ENCODE measurements at places on chromosomes 16 and 17.

DNA sequence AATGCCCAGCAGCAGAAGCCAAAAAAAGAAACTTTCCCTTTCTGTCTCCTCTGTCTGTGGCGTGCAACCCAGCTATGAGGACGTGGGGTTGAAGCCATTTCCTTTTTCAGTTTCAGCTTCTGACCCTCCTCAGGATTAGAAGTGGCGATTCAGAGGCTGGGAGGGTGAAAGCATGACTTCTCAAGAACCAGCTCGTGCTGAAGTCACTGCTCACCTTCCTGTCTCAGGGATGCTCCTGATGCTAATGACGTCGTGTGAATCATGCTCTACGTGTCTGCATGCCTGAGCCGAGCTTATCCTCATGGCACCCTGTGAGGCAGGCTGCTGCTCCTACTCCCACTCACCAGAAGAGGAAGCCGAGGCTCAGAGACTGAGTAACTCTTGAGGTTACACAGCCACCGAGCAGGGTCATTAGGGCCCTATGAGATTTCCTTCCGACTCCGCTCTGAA is 5.7 kb upstream of the LPO start:
- peak; percentile 66 for DNase-seq

GRCh38 chr16:70553645-70554044 is 30.0 kb downstream of the SF3B3 start:
- peak; percentile 73 for DNase-seq

- no peak for DNase-seq
Measured at GRCh38 chr16:48279199-48279598, 31.9 kb upstream of the ABCC11 start.

DNA sequence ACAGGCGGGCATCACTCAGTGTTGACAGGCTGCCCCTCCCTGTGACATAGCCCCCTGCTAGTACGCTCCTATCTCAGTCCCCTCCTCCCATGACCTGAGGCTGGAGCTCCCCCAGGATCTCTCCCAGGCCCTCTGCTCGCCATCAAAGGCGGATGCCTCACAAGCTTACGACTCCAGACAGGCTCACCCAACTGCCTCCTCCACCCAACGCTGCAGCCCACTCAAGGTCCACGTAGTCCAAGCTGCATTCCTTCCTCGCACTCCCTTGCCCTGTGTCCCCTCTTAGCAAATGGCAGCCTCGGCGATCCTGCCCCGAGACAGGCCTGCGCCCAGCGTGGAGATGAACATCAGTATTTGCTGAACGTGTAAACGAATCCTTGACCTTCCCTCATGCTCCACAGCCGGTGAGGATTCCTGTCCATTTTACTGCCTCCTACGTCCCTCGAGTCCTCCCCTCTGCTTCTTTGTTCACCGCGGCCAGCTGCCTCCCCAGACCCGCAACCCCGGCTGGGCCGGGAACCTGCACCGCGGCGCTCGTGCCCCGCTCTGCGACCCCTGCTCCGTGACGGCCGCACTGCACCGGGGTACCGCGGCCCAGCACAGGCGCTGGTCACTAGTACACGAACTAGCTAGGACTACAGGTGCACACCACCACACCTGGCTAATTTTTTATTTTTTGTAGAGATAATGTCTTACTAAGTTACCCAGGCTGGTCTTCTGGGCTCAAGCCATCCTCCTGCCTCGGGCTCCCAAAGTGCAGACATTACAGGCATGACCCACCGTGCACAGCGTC is 838 bp upstream of the TMEM97 start:
- no peak for DNase-seq

DNA sequence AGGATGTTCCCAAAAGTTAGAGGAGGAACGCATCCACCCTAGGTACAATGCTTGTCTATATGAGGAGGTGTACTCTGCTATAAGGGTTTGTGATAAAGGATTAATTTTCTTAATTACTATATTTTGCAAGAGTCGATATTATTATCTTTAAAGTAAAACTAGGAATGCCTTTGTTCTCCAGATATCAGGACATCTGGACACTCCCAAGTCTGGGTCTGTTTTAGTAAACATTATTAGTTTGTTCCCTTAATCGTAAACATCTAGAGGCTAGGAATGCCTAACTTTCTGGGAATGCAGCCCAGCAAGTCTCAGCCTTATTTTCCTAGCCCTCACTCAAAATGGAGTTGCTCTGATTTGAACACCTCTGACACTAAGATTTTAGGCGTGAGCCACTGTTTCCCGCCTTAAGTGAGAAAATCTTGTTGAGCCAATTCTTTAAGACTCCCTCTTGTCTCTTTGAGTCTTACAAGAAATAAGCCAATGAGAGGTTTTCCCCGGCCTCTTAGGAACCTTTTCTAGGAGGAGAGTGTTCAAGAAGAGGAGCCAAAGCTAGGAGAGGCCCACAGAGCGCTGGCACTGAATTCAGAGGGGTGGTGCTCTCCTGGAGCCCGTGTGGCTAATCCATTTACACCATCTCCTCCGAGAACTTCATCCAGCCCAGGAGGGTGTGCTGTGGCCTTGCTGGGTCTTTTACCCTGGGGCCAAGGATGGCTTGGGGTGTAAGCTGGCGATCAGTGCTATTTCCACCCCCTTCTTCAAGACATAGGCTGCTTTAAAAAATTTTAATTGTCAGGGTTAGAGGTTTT is 40.9 kb downstream of the SMARCE1 start:
- no peak for DNase-seq

GRCh38 chr17:19343671-19344151 is 18.8 kb downstream of the B9D1 start:
- no peak for DNase-seq

GRCh38 chr16:10780628-10781027 is 37.0 kb downstream of the NUBP1 start:
- DNase-seq: no peak

All from cardiac fibroblast (primary cell).